Frontal cortex (tissue), 4 donors: ENCODE measurements at places on chromosomes 3 and 15.

DNA sequence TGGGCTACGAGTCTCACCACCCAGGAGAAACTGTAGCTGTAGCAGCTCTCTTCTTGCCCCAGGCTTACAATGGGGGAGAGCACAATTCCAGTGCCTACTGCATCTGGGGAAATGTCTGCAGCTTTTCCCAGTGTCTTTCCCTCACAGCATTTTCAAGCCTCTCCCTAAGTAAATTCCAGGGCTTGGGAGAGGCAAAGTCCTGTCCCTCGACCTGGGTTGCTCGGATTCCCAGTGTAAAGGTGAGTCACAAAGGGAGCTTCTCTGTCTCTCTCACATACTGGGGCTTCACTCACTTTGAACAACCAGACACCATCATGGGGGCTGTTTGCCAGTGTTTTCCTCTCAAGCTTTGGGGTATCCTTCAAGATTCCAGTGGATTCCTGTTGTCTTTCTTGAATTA lies 689.4 kb upstream of the NAALADL2 start:
- DNase-seq = no peak

DNA sequence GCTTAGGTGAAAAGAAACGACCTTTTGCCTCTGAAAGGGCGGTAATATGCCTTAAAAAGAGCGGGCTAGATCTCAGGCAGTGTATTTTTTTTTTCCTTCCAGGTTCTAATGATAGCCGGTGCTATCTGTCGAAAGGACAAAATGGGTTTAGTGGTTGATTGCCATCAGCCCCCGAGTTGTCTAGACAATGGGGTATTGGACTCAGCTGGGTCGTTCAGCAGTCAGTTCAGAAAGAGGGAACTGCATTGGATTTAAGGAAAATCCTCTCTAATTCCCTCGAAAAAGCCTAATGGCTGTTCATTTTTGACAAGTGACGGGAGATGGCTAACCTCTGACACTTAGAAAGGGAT lies 728 bp downstream of the EIF2B5 start:
- DNase-seq = no peak

DNA sequence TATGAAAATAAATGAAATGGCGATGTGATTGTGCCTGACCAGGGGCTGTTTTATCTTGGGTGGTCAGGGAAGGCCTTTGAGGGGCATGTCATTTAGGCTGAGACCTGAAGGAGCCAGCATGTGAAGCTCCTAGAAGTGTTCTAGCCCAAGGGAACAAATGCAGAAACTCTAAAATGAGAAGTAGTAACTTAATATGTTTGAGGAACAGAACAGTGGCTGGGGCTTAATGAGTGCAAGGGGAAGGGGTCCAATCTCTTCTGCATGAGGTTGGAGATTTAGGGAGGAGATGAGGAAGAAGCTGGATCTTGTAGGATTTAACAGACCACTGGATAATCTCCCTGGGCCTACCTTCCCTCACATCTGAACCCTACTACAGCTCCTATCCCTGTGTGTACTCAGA lies 110.5 kb downstream of the AKAP13 start:
- DNase-seq = no peak

GRCh38 chr3:9765865-9766264 lies 3.9 kb downstream of the CAMK1 start:
- no peak for DNase-seq
